Endothelial cell of umbilical vein (primary cell): ENCODE measurements at places on chromosomes 12 and 14.
A peak's percentile ranks its signal among the peaks of the same experiment; 100 is the strongest.

DNA sequence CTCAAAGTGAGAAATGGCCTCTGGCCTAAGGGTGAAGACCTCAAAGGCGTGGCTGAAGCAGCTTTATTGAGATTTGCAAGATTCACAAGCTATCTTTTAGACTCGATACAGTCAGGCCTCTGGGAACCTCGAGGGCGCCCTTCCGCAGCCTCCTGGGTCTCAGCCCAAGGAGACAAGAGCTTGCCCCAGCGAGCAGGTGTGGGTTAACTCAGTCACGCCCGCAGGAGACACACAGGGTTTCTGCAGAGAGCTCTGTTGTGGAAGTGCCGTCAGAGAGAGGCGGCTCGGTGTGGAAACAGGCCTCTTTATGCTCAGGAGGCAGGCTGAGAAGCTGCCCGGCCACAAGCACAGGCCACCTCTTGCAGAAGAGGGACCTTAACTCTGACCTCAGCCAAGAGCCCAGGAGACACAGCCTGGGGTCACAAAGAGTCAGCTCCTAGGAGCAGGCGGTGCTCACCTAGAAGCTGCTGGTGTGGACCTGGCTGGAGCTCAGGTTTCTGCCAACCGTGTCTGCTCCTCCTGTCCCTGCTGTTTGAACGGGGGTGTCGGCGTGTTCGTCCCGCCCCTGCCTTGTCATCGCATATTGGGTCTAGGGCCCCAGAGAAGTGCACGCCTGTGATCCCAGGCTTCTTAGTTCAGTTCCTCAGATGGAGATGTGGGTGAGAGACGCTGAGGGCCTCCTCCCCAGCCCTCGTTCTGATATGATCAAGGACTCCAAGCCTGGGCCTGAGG is 42.1 kb upstream of the FBRSL1 start:
- no peak for DNase-seq
- no peak overlapping the region for H3K4me3 ChIP-seq
- H3K36me3 ChIP-seq, result no peaks in the 10 kb centered on the region
- H3K4me1 ChIP-seq, result no peaks in the 10 kb centered on the region

GRCh38 chr12:113857371-113857770 is 108.8 kb downstream of the RBM19 start:
- DNase-seq, result no peak
- no peak overlapping the region for H3K27ac ChIP-seq
- H3K36me3 ChIP-seq, result no peaks in the 10 kb centered on the region
- no peaks in the 10 kb centered on the region for H3K4me1 ChIP-seq
- H3K4me3 ChIP-seq, result no peak overlapping the region
- no peaks in the 10 kb centered on the region for H3K27me3 ChIP-seq

- no peaks in the 10 kb centered on the region for H3K27me3 ChIP-seq
- H3K36me3 ChIP-seq, result peaks cover 10% of the 10 kb centered on the region
- no peak for DNase-seq
- H3K4me3 ChIP-seq, result no peak overlapping the region
- H3K27ac ChIP-seq, result no peak overlapping the region
Measured at GRCh38 chr12:113180333-113180732, 4.9 kb downstream of the DDX54 start.

GRCh38 chr12:23618718-23619117 is 330.8 kb downstream of the SOX5 start:
- H3K27ac ChIP-seq, result no peak overlapping the region
- H3K4me1 ChIP-seq, result no peaks in the 10 kb centered on the region
- H3K36me3 ChIP-seq, result no peaks in the 10 kb centered on the region
- DNase-seq, result no peak
- H3K4me3 ChIP-seq, result no peak overlapping the region

GRCh38 chr14:59215322-59215721 is 26.9 kb downstream of the DAAM1 start:
- no peak overlapping the region for H3K4me3 ChIP-seq
- H3K27me3 ChIP-seq, result no peaks in the 10 kb centered on the region
- H3K27ac ChIP-seq, result no peak overlapping the region
- H3K4me1 ChIP-seq, result peaks cover 37% of the 10 kb centered on the region

DNA sequence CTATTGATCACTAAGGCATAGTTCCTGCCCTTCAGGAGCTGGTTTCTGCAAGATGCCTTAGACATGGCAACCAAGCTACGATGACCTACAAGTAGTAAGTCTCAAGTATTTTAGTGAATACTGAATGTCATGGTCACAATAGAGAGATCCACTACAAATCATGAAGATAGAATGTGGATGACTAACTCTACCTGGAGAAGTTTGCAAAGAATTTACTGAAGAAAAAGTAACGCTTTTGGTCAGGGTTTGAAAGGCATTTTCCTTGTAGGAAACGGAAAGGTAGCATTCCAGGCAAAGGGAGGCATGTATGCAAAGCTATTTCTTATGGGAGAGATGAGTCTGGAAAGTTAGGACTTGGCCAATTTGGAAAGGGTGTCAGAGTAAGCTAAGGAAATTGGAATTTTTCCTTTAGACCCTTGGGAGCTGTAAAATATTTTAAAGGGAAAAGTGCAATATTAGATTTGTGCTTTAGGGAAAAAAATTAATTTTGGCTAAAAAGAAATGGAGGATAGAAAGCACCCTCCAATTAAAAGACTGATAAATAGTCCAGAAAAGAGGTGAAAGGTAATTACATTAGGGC is 377.5 kb downstream of the EGLN3 start:
- no peak overlapping the region for H3K4me3 ChIP-seq
- no peaks in the 10 kb centered on the region for H3K27me3 ChIP-seq
- no peak overlapping the region for H3K27ac ChIP-seq
- H3K36me3 ChIP-seq, result no peaks in the 10 kb centered on the region
- peaks cover 29% of the 10 kb centered on the region for H3K4me1 ChIP-seq

- no peak for DNase-seq
- no peaks in the 10 kb centered on the region for H3K36me3 ChIP-seq
- no peak overlapping the region for H3K4me3 ChIP-seq
- H3K27me3 ChIP-seq, result no peaks in the 10 kb centered on the region
- H3K4me1 ChIP-seq, result peaks cover 16% of the 10 kb centered on the region
Measured at GRCh38 chr12:132502149-132502881, 12.4 kb downstream of the FBRSL1 start.

DNA sequence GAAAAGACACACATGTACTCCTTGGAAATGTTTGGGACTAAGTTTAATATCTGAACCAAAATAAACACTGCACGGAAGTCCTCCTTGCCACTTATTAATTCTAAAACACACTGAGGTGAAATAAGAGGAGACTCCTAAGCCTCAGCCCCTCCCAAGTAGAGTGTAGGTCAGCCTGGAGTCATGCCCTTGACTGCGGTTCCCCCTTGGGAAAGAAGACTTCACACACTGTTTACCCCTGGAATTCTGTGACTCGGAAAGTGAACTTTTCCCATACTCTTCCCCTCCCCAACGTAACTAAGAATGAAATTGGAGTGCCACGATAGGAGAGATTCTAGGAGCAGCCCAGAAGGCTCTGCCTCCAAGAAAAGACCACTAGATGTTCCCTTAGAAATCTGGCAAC is 8.6 kb upstream of the TFCP2 start:
- no peaks in the 10 kb centered on the region for H3K4me1 ChIP-seq
- H3K36me3 ChIP-seq, result no peaks in the 10 kb centered on the region
- H3K4me3 ChIP-seq, result no peak overlapping the region
- DNase-seq, result no peak
- H3K27ac ChIP-seq, result no peak overlapping the region

DNA sequence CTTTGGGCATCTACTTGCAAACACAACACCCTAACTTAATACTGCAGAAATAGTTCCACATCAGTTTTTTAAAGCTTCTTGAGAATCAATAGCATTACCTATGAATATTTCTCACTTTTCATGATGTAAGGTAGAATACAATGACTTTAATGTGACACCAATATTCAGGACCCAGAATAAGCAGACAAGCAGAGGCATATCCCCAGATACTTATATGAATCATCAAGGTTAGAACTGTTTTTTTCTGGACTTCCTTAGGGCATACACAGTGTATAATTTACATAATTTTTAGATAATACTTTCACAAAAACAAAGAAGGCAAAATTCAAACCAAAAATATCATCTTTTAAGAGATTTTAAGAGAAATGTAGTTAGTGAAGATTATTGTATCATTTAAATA is 885.8 kb downstream of the FSCB start:
- no peaks in the 10 kb centered on the region for H3K36me3 ChIP-seq
- DNase-seq, result no peak
- no peaks in the 10 kb centered on the region for H3K27me3 ChIP-seq
- H3K4me1 ChIP-seq, result no peaks in the 10 kb centered on the region
- H3K27ac ChIP-seq, result no peak overlapping the region

- H3K4me1 ChIP-seq, result no peaks in the 10 kb centered on the region
- H3K36me3 ChIP-seq, result no peaks in the 10 kb centered on the region
- H3K27ac ChIP-seq, result no peak overlapping the region
- no peak overlapping the region for H3K4me3 ChIP-seq
- no peak for DNase-seq
Measured at GRCh38 chr14:91607322-91608047, 97.4 kb upstream of the PPP4R3A start.

DNA sequence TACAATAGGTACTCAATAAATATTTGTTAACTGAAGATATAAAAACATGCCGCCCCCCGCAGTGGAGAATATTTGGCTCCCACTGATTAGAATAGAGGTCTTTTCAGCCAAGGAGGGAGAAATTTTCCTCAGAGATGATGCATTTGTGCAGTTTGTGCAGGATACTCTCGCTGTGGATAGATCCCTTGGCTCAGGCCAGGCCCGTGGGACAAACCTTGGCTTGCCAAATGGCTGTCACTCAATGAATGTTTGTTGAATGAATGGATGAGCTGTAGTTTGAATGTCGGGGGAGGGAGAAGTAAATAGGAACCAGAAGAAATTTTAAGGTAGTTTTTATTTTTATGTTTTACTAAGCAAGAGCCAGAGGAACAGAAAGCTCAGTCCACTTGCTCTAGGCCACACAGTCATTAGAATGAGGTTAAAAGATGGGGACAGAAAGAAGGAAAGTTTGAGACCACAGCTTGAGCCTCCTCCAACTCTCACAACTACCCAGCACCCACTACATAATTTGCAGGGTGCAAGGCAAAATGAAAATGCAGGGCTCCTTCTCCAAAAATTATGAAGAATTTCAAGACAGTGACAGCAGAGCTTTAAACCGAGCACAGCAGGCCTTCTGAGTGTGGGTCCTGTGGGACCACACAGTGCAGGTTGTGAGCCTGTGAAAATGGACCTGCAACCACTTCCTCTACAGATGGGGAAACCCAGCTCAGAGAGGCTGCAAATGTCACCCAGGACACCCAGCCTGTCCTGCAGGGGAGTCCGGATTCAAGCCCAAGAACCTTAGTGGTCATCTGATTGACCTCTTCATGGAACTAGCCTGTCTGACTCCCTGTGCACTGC is 51.4 kb downstream of the WSCD2 start:
- H3K27ac ChIP-seq, result no peak overlapping the region
- no peak for DNase-seq
- H3K36me3 ChIP-seq, result no peaks in the 10 kb centered on the region

- no peaks in the 10 kb centered on the region for H3K36me3 ChIP-seq
- H3K27me3 ChIP-seq, result no peaks in the 10 kb centered on the region
- no peak for DNase-seq
- no peak overlapping the region for H3K27ac ChIP-seq
Measured at GRCh38 chr12:5518584-5519365, 86.9 kb downstream of the NTF3 start.

DNA sequence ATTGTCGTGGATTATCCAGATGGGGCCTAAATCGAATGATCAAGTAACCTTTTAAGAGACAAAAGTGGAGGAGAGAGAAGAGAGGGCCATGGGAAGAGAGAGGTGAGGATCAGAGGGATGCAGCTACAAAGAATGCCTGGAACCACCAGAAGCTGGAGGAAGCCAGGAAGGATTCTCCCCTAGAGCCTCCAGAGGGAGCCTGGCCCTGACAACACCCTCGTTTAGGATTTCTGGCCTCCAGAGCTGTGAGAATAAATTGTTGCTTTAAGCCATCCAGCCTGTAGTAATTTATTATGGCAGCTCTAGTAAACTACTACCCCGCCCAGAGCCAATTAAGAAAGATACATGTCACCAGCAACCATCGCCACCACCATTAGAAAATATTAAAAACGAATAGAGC is 46.2 kb upstream of the GSC start:
- H3K4me1 ChIP-seq, result no peaks in the 10 kb centered on the region
- no peaks in the 10 kb centered on the region for H3K27me3 ChIP-seq
- no peak overlapping the region for H3K27ac ChIP-seq
- no peaks in the 10 kb centered on the region for H3K36me3 ChIP-seq

GRCh38 chr12:124904306-124905098 is 9.9 kb downstream of the UBC start:
- peaks cover 9% of the 10 kb centered on the region for H3K4me1 ChIP-seq
- no peaks in the 10 kb centered on the region for H3K36me3 ChIP-seq
- no peaks in the 10 kb centered on the region for H3K27me3 ChIP-seq
- no peak overlapping the region for H3K4me3 ChIP-seq

- H3K36me3 ChIP-seq, result no peaks in the 10 kb centered on the region
- H3K4me1 ChIP-seq, result no peaks in the 10 kb centered on the region
- H3K4me3 ChIP-seq, result no peak overlapping the region
- no peak overlapping the region for H3K27ac ChIP-seq
- no peak for DNase-seq
Measured at GRCh38 chr14:99174770-99175319, 97.2 kb downstream of the BCL11B start.

GRCh38 chr12:108649669-108650068 is 16.0 kb upstream of the SELPLG start:
- peaks cover 48% of the 10 kb centered on the region for H3K4me1 ChIP-seq
- DNase-seq, result peak; percentile 76
- H3K4me3 ChIP-seq, result no peak overlapping the region
- H3K36me3 ChIP-seq, result peaks cover 14% of the 10 kb centered on the region
- H3K27ac ChIP-seq, result peak overlapping the region; percentile 14
- no peaks in the 10 kb centered on the region for H3K27me3 ChIP-seq

GRCh38 chr12:6851153-6851920 is at the start of gene CDCA3:
CDCA3 (minus strand) TSS chr12:6851286; CDS start chr12:6850952, 334 bp downstream.
- no peaks in the 10 kb centered on the region for H3K27me3 ChIP-seq
- peaks cover 24% of the 10 kb centered on the region for H3K4me1 ChIP-seq
- H3K36me3 ChIP-seq, result peaks cover 20% of the 10 kb centered on the region

GRCh38 chr12:26058308-26058707 is 66.5 kb downstream of the BHLHE41 start:
- H3K4me1 ChIP-seq, result peaks cover 24% of the 10 kb centered on the region
- no peaks in the 10 kb centered on the region for H3K27me3 ChIP-seq
- H3K36me3 ChIP-seq, result no peaks in the 10 kb centered on the region

GRCh38 chr12:100995201-100995600 is 200.6 kb downstream of the ANO4 start:
- no peaks in the 10 kb centered on the region for H3K27me3 ChIP-seq
- H3K4me3 ChIP-seq, result no peak overlapping the region
- DNase-seq, result no peak
- no peaks in the 10 kb centered on the region for H3K4me1 ChIP-seq

DNA sequence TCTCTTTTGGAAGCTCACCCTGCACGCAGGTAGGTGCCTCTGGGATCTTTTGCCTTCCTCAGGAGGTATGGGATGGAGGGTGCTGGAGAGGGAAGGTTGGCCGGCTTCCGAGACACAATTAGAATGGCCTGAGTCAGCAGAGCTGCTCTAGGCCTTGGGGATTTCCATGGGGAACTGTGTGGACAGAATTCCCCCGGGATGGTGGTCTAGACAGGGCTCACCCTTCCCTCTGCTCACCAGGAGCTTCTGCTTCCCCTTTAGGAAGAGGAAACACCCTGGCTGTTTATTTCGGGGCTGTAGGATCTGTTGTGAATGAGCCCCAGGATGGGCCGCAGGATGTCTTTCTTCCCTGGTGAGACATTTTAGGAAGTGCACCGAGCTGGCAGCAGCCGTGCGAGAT is 43.7 kb upstream of the TMED10 start:
- no peaks in the 10 kb centered on the region for H3K36me3 ChIP-seq
- peaks cover 13% of the 10 kb centered on the region for H3K4me1 ChIP-seq
- DNase-seq, result no peak
- no peak overlapping the region for H3K27ac ChIP-seq

GRCh38 chr12:132154941-132155770 is 10.9 kb downstream of the NOC4L start:
- H3K36me3 ChIP-seq, result no peaks in the 10 kb centered on the region
- DNase-seq, result no peak
- no peaks in the 10 kb centered on the region for H3K27me3 ChIP-seq
- H3K4me1 ChIP-seq, result no peaks in the 10 kb centered on the region
- H3K27ac ChIP-seq, result no peak overlapping the region
